ENCODE measurements at places on chromosomes 3 and 15.

- H3K27me3 ChIP-seq = peaks cover 4% of the 10 kb centered on the region
- peak; percentile 13 for DNase-seq
- H3K4me1 ChIP-seq = peaks cover 12% of the 10 kb centered on the region
- H3K4me3 ChIP-seq = no peak overlapping the region
- no peak overlapping the region for H3K27ac ChIP-seq
These were observed 75.9 kb upstream of the ALDH1L1 start for GRCh38 chr3:126256251-126256650.

- no peak overlapping the region for H3K27ac ChIP-seq
- H3K4me1 ChIP-seq = no peaks in the 10 kb centered on the region
- DNase-seq = no peak
- no peak overlapping the region for H3K4me3 ChIP-seq
- H3K27me3 ChIP-seq = no peaks in the 10 kb centered on the region
These were observed 233.2 kb downstream of the ZBBX start for GRCh38 chr3:167146911-167147310.

DNA sequence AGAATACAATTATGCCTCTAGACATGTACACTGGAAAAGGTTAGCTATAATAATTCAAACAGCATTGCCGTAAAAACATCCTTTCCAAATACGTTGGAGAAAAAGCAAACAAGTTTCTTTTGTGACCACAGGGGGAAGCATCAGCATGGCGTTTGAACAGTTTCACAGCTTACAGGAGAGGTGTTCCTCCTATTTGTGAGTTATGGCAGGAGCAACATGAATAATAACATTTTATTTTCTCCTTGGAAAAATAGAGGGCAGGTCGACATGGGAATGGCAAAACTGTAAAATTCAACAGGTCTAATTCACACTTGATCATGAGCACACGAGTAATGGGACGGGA lies 39.7 kb upstream of the GADL1 start:
- DNase-seq = peak; percentile 38
- peaks cover 10% of the 10 kb centered on the region for H3K4me1 ChIP-seq
- no peak overlapping the region for H3K4me3 ChIP-seq
- H3K36me3 ChIP-seq = no peaks in the 10 kb centered on the region
- H3K27ac ChIP-seq = no peak overlapping the region

DNA sequence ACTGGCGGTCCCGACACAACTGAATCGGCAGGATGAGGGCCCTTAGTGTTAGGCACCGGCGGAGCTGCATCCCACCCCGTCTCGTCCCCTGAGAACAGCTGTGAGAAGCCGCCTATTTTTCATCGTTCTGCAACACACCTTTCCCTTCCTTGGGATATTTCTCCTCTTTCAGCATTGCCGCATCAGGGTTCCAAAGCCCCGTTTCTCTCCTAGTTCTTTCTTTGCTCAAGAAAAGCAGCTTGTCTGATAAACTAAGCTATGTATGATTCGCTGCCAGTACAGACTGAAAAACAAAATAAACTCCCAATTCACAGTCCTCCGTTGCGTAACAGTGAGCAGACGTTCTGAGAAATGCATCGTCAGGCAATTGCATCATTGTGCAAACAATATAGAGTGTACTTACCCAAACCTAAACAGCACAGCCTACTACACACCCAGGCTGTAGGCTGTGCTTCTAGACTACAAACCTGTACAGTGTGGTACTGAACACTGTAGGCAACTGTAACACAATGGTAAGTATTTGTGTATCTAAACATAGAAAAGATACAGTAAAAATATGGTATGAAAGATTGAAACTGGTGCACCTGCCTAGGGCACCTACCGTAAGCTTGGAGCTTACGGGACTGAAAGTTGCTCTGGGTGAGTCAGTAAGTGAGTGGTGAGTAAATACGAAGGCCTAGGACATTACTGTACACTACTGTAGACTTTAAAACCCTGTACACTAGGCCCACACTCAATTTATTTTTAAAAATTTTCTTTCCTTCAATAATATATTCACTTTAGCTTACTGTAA lies 8.9 kb upstream of the ADAMTS17 start:
- H3K4me3 ChIP-seq = peak overlapping the region; percentile 84
- H3K27me3 ChIP-seq = peaks cover 2% of the 10 kb centered on the region
- peak overlapping the region; percentile 16 for H3K27ac ChIP-seq
- H3K36me3 ChIP-seq = no peaks in the 10 kb centered on the region
- H3K4me1 ChIP-seq = peaks cover 7% of the 10 kb centered on the region

GRCh38 chr3:185912929-185913901 lies 24.6 kb downstream of the TRA2B start:
- peaks cover 39% of the 10 kb centered on the region for H3K4me1 ChIP-seq
- no peak for DNase-seq
- no peak overlapping the region for H3K4me3 ChIP-seq
- peaks cover 44% of the 10 kb centered on the region for H3K36me3 ChIP-seq
- peak overlapping the region; percentile 20 for H3K27ac ChIP-seq
- peaks cover 17% of the 10 kb centered on the region for H3K27me3 ChIP-seq

- H3K27ac ChIP-seq = no peak overlapping the region
- H3K4me3 ChIP-seq = no peak overlapping the region
- H3K4me1 ChIP-seq = no peaks in the 10 kb centered on the region
- H3K36me3 ChIP-seq = no peaks in the 10 kb centered on the region
- no peaks in the 10 kb centered on the region for H3K27me3 ChIP-seq
These were observed 529.2 kb downstream of the GABRG3 start for GRCh38 chr15:27500206-27500605.

- peak overlapping the region; percentile 63 for H3K4me3 ChIP-seq
- no peaks in the 10 kb centered on the region for H3K27me3 ChIP-seq
- H3K27ac ChIP-seq = peak overlapping the region; percentile 90
- DNase-seq = peak; percentile 68
- peaks cover 24% of the 10 kb centered on the region for H3K4me1 ChIP-seq
- peaks cover 24% of the 10 kb centered on the region for H3K36me3 ChIP-seq
These were observed 38.4 kb upstream of the RBM5 start for GRCh38 chr3:50050361-50050760.

DNA sequence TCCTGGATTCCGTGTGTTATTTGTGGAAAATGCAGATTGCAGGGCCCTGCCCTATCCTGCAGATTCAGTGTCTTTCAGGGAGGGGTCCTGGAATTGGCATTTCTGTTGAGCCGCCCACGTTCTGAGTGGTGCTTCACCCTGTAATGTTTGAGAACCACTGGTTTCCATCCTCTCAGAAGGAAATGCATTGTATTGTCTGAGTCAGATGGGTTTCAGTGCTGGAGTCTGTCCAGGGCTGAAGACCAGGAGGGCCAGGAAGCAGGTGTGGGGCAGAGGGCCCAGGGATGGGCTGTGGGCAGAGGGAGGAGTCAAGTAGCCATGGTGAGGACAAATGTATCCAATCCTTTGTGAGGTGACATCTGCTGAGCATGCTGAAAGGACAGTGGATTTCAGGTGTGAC lies 123.8 kb downstream of the SV2B start:
- H3K4me1 ChIP-seq = no peaks in the 10 kb centered on the region
- DNase-seq = no peak
- no peaks in the 10 kb centered on the region for H3K27me3 ChIP-seq
- no peaks in the 10 kb centered on the region for H3K36me3 ChIP-seq
- H3K4me3 ChIP-seq = no peak overlapping the region
- no peak overlapping the region for H3K27ac ChIP-seq

GRCh38 chr3:136624371-136624770 lies 127.8 kb downstream of the STAG1 start:
- H3K27me3 ChIP-seq = no peaks in the 10 kb centered on the region
- H3K27ac ChIP-seq = no peak overlapping the region
- peaks cover 18% of the 10 kb centered on the region for H3K36me3 ChIP-seq
- DNase-seq = no peak
- no peak overlapping the region for H3K4me3 ChIP-seq

DNA sequence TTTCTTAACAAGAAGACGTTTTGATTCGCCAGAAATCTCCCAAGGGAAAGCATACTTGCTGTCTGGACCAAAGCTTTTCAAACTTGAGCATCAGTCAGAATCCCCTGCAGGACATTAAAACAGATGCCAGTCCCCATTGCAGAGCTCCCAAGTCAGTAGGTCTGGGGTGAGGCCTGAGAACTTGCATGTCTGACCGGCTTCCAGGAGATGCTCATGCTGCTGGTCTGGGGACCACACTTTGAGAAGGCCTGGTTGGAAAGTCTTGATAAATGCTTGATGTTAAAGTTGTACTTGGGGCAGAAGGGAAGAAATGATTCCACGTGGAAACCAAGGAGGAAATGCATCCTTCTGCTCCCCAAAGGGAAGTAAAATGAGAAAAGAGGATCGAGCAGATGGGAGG lies 24.3 kb upstream of the CAV3 start:
- no peak for DNase-seq
- peaks cover 5% of the 10 kb centered on the region for H3K27me3 ChIP-seq
- H3K4me1 ChIP-seq = peaks cover 14% of the 10 kb centered on the region
- no peak overlapping the region for H3K27ac ChIP-seq

- no peak overlapping the region for H3K4me3 ChIP-seq
- H3K27me3 ChIP-seq = no peaks in the 10 kb centered on the region
- peaks cover 12% of the 10 kb centered on the region for H3K36me3 ChIP-seq
- no peaks in the 10 kb centered on the region for H3K4me1 ChIP-seq
These were observed 18.4 kb downstream of the PRKCI start for GRCh38 chr3:170240671-170241070.

GRCh38 chr3:70558956-70559355 lies 246.5 kb upstream of the MDFIC2 start:
- no peaks in the 10 kb centered on the region for H3K4me1 ChIP-seq
- H3K4me3 ChIP-seq = no peak overlapping the region
- H3K27me3 ChIP-seq = no peaks in the 10 kb centered on the region
- DNase-seq = no peak

- no peak for DNase-seq
- no peak overlapping the region for H3K27ac ChIP-seq
- no peak overlapping the region for H3K4me3 ChIP-seq
- no peaks in the 10 kb centered on the region for H3K27me3 ChIP-seq
These were observed 24.2 kb downstream of the SOX2 start for GRCh38 chr3:181735911-181736310.

DNA sequence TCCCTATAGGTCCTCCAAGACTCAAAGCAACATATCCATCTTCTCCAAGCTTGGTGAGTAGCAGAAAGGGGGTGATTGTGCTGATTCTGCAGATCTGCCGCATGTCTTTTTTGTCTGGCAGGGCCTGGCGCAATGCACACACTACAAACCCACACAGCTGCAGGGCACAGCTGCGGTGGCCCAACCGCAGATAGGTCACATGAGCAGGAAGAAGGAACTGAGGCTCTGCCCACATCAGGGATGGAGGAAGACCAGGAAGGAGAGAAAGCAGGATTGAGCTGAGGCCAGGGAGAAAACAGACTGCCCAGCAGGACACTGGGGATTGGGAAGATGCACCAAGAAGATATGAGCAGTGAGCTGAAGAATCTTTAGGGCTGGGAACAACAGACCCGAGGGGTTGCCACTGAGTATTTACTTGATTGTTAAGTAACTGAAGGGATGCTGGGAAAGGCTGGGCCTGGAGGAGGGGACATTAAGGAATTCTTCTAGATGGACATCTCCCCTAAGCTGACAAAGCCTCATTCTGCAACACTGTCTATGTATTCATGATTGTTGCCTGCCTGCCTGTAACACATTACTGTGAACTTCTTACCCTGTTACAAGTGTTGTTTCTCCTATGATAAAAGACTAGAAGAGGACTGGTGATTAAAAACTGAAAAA lies 126.7 kb downstream of the MYLK start:
- peak overlapping the region; percentile 87 for H3K27ac ChIP-seq
- H3K36me3 ChIP-seq = peaks cover 65% of the 10 kb centered on the region
- H3K27me3 ChIP-seq = peaks cover 5% of the 10 kb centered on the region
- DNase-seq = no peak
- peaks cover 97% of the 10 kb centered on the region for H3K4me1 ChIP-seq
- H3K4me3 ChIP-seq = peak overlapping the region; percentile 44

- no peak overlapping the region for H3K27ac ChIP-seq
- DNase-seq = no peak
- peaks cover 3% of the 10 kb centered on the region for H3K27me3 ChIP-seq
- no peaks in the 10 kb centered on the region for H3K36me3 ChIP-seq
These were observed 305.9 kb upstream of the RORA start for GRCh38 chr15:61534986-61535385.

GRCh38 chr3:139113231-139113992 lies 68.7 kb upstream of the PRR23C start:
- H3K4me1 ChIP-seq = peaks cover 26% of the 10 kb centered on the region
- no peak overlapping the region for H3K27ac ChIP-seq
- H3K27me3 ChIP-seq = peaks cover 5% of the 10 kb centered on the region
- H3K36me3 ChIP-seq = no peaks in the 10 kb centered on the region
- H3K4me3 ChIP-seq = no peak overlapping the region
- DNase-seq = peak; percentile 6

DNA sequence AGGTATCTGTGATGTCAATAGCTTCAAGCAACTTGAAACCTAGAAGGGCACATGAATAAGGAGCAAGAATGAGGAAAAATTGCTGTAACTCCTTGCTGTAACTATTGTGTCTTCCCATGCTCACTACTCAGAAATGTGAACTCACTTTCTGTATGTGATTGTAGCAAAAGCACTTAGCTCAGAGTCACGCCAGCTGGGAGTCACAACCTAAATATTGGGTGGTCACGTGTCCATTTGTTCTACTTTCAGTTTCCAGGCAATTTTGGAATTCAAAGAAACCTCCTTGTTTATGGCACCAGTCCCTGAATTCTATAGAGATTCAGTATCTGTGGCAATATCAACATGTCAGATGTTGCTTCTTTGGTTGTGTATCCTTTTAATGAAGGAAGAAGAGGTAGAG lies 241.6 kb upstream of the AZI2 start:
- no peaks in the 10 kb centered on the region for H3K27me3 ChIP-seq
- H3K4me1 ChIP-seq = no peaks in the 10 kb centered on the region
- H3K36me3 ChIP-seq = no peaks in the 10 kb centered on the region
- H3K27ac ChIP-seq = no peak overlapping the region
- DNase-seq = no peak

- no peak overlapping the region for H3K4me3 ChIP-seq
- DNase-seq = no peak
- peaks cover 34% of the 10 kb centered on the region for H3K4me1 ChIP-seq
- H3K36me3 ChIP-seq = no peaks in the 10 kb centered on the region
- peaks cover 4% of the 10 kb centered on the region for H3K27me3 ChIP-seq
These were observed 8.1 kb upstream of the DNASE1L3 start for GRCh38 chr3:58218904-58219303.

DNA sequence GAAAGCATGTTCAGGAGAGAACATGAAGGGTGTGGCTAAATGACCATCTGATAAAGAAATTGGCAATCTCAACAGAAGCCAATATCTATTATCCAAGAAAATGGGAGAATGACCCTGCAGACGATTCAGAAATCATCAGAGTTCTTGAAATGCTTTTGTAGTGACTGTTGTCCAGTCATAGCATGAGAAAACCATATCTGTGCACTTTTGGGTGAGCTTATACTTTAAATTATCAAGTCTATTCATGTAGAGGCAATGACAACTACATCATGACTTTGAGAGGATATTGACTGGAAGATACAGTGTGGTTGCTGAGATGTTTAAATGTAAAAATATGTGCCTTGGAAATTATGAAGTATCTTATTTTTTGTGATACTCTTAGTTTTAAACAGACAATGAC lies 57.6 kb upstream of the AZI2 start:
- no peaks in the 10 kb centered on the region for H3K27me3 ChIP-seq
- H3K4me1 ChIP-seq = no peaks in the 10 kb centered on the region
- no peak overlapping the region for H3K27ac ChIP-seq
- no peaks in the 10 kb centered on the region for H3K36me3 ChIP-seq
- no peak for DNase-seq
- H3K4me3 ChIP-seq = no peak overlapping the region

DNA sequence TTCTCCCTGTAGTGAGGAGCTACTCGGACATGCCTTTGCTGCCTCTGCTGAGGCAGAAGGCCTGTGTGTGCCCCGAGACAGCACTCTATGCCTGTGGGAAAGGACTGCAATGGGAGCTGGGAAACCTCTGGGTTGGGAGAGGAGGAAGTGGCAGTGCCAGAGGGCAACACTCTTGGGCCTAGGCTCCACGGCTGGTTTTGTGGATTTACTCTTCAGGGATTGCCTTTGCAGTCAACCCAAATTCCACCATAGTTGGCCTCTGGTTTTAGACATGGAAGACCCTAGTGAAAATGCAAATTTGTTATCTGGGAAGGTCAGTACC lies 46.8 kb downstream of the ITGA11 start:
- H3K27ac ChIP-seq = peak overlapping the region; percentile 93
- H3K36me3 ChIP-seq = peaks cover 6% of the 10 kb centered on the region
- DNase-seq = no peak
- no peaks in the 10 kb centered on the region for H3K27me3 ChIP-seq
- H3K4me1 ChIP-seq = peaks cover 30% of the 10 kb centered on the region
